ENCODE measurements at places on chromosomes 2 and 18. TPM values are rescaled to one million over a fixed set of nuclear protein-coding genes. Genes with fewer than 3 reads are reported as not detected.
A peak's percentile ranks its signal among the peaks of the same experiment; 100 is the strongest.

ALLC gene
- total RNA-seq = not detected

STPG4 gene
- total RNA-seq = 0.89 TPM

GRCh38 chr2:45498661-45499550, 112.2 kb downstream of the SRBD1 start:
- H3K27me3 ChIP-seq = no peaks in the 10 kb centered on the region
- no peak overlapping the region for H3K4me3 ChIP-seq
- DNase-seq = no peak
- H3K27ac ChIP-seq = no peak overlapping the region

DNA sequence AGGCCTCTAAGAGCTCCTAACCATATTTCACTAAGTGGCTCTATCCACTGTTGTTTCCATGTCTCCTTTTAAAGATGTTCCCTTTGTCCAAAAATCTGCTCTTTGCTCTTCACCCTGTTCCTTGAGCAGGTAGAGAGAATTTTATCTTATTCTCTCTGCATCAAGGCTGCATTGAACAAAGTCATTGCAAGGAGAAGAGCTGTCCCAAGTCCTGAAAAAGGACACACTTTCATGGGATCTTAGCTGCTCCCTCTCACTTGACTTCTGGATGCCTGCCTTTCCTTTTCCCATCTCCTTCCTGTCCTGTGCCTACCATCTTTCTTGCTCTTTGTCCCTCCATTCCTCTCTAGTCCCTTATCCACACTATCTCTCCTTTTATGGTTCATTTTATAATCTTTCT, 235.2 kb upstream of the THSD7B start:
- H3K4me1 ChIP-seq = no peaks in the 10 kb centered on the region
- no peaks in the 10 kb centered on the region for H3K27me3 ChIP-seq
- DNase-seq = no peak
- H3K36me3 ChIP-seq = no peaks in the 10 kb centered on the region

DNA sequence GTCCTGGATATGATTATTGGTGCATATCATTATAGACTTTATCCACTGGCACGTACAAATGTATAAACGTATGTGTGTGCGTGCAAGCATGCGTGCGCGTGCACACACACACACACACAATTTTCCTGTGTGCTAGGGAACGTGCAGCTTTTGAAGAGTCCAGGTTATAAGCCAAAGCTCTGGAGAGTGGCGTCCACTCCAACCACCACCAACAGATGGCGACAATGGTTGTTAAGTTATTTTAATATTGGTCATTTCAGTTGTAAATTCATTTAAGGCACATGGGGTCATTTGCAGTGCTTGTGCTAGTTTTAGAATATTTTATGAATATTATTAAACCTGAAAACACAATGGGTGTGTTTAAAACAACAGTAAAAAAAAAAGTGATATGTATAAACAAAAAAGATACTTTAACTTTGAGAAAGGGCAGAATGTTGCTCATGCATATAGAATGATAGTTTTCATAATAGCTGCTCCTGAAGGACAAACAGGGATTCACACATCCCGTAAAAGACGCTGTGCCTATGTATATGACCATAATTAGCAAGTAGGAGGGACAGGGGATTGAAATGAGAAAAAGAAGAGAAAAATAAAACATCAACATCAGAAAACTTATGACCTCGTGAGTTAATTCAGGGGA, 124.2 kb upstream of the ITGB6 start:
- H3K4me3 ChIP-seq = no peak overlapping the region
- H3K27ac ChIP-seq = no peak overlapping the region
- peak; percentile 78 for DNase-seq
- H3K27me3 ChIP-seq = no peaks in the 10 kb centered on the region
- H3K4me1 ChIP-seq = peaks cover 95% of the 10 kb centered on the region

DNA sequence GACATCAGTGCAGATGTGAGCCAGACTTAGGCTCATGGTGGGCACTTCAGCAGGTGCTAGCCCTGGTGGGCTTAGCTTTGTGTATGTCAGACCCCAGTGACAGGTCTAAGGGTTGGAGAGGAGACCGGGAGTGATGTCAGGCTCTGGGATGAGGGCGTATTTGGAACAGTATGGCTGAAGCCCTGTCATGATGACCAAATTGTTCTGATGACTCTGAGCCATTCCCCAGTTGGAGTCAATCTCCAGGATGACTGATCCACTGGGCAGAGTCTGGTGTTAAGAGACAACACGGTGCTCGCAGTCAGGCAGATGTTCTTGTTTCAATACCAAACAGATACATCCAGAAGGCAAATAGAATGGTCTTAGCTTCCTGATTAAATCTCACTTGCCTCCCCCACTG, 241.5 kb downstream of the SOX11 start:
- H3K4me1 ChIP-seq = no peaks in the 10 kb centered on the region
- no peak overlapping the region for H3K4me3 ChIP-seq
- H3K27ac ChIP-seq = no peak overlapping the region
- no peak for DNase-seq
- H3K27me3 ChIP-seq = no peaks in the 10 kb centered on the region
- H3K36me3 ChIP-seq = no peaks in the 10 kb centered on the region

RFTN2 gene
- 3.1 TPM for total RNA-seq

SERPINB10 gene
- 5.6 TPM for total RNA-seq

DNA sequence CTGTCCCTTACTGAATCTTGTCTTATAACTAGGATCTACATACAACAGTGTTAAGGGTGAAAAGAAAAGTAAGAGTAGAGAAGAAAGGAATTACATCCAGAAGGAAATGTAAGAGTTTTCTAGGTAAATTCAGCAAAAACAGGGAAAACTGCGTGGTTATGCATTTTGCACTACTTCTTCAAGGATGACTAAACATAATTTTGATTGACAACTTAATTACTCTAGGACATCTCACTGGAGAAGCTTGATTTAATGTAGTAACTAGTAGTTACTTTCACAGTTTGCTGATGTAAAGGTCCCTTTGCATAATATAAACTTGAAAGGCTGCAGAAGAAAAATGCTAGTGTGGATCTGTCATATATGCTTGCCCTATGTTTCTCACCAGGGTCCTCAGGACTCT, 213.4 kb upstream of the CYP26B1 start:
- H3K4me3 ChIP-seq = no peak overlapping the region
- H3K36me3 ChIP-seq = no peaks in the 10 kb centered on the region
- H3K27me3 ChIP-seq = no peaks in the 10 kb centered on the region
- no peak overlapping the region for H3K27ac ChIP-seq

ALPI gene
- not detected for total RNA-seq

GRCh38 chr2:232459419-232460035, 3.6 kb downstream of the ALPI start:
- no peak overlapping the region for H3K27ac ChIP-seq
- H3K4me1 ChIP-seq = no peaks in the 10 kb centered on the region
- H3K27me3 ChIP-seq = no peaks in the 10 kb centered on the region

STAT4 gene
- total RNA-seq = 26.4 TPM

DNA sequence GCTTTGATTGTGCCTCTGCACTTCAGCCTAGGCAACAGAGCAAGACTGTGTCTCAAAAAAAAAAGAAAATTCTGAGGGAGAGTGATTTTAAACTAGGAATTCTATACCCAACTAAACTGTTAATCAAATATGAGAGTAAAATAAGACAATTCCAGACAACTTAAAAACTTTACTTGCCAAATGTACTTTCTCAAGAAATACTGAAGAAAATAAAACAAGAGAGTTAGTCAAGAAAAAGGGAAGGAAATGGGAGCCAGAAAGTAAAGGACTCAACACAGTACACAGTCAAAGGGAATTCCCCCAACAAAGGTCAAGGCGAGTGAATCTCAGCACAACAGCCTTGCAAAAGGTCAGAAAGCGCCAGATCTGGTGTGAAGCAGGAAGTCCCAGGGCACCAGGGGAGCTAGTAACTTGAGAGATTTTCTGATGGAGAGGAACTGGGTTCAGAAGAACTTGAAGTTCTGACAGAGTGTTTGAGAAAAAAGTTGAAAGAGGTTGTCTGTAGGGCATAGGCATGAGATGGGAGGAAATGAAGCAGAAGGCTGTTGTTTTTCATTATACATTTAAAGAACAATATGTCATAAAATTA, 22.6 kb upstream of the TBC1D8 start:
- peak overlapping the region; percentile 42 for H3K27ac ChIP-seq
- no peaks in the 10 kb centered on the region for H3K27me3 ChIP-seq
- H3K4me3 ChIP-seq = no peak overlapping the region
- no peaks in the 10 kb centered on the region for H3K36me3 ChIP-seq

- H3K4me1 ChIP-seq = no peaks in the 10 kb centered on the region
- H3K27ac ChIP-seq = no peak overlapping the region
- no peaks in the 10 kb centered on the region for H3K27me3 ChIP-seq
These were observed 62.2 kb upstream of the PMAIP1 start for GRCh38 chr18:59837586-59837985.

DNA sequence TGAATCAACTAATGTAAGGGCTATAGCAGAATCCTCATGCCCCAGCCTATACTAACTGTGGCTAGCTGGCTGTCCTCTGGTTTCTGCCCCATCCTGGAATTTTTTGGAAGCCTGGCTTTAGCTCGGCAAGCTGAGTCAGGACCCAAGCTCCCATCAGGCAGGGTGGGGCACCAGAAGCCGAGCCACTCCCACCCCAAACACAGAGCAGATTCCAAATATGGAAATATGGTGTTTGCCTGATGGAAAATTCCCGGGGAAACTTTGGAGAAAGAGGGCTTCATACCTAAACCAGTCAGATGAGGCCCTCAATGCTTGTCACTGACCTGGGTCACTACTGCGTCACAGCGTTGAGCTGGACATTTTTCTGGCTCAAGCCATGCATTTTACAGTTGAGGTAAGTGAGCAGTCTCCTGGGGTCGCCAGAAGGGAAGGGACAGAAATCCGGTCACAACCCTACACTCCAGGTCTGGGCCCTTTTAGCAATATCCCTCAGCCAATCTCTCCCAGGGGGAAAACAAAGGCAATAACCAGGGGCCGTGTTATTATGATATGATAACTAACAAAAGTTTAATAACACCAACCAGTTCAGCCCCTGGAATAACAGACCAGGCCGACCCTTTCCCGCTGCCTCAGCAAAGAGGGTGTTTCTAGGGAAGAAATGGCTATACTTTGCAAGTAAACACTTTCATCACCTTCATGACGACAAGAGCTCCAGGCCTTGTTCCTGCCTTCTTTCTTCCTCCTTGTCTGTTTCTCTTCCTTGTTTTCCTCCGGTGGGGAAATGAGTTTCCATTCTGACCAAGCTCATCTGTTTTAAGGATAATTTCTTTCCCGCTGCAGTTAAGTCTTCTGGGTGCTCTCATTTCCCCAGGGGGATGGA, 37.7 kb downstream of the PSD4 start:
- H3K27me3 ChIP-seq = no peaks in the 10 kb centered on the region
- H3K36me3 ChIP-seq = no peaks in the 10 kb centered on the region
- no peak overlapping the region for H3K27ac ChIP-seq

NFU1 gene
- total RNA-seq = 24.9 TPM

TMEM87B gene
- total RNA-seq = 32.7 TPM

Measured in spleen (tissue), 13 donors.